ENCODE measurements at places on chromosomes 1 and 21.
A peak's percentile ranks its signal among the peaks of the same experiment; 100 is the strongest.

GRCh38 chr1:208100906-208101305, 143.3 kb downstream of the PLXNA2 start:
- peak; percentile 90 for DNase-seq

DNA sequence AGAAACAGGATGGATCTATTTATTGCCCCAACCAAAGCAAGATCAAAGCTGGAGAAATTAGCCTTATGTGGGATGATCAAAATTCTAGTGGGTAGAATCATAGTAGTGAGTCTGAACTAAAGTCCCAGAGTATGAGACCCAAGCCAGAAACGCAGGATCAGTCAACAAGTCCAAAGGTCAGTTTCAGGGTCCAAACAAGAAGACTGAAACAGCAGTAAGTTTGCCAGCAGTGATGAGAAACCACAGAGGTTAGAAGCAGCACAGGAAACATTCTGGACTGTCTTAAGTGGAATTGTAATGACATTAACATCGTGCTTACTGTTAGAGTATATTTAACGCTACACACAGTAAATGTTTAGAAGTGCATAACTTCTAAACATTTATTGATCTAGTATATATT, 251.0 kb downstream of the LRRIQ3 start:
- DNase-seq, result no peak

GRCh38 chr1:98398092-98398491, 263.4 kb upstream of the SNX7 start:
- DNase-seq, result no peak

DNA sequence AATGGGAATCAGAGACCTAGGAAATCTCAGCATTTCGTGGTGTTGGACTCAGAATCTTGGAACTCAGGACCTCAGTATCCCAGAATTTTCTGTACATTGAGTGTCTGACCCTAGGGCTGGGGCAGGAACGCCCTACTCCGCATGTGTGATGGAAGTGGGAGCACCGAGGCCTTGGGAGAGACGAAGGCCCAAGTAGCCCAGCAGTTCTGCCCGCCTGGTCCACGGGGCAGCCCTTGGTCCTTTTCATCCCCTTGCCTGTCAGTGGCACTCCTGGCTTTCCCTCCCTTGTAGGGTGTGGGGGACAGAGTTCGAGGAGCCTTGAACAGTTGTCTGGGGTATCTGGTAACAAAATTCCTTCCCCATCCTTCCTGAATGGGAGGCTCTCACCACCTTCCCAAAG, 10.2 kb downstream of the A3GALT2 start:
- DNase-seq, result no peak

GRCh38 chr1:211870156-211870555, 39.6 kb upstream of the LPGAT1 start:
- DNase-seq, result no peak

DNA sequence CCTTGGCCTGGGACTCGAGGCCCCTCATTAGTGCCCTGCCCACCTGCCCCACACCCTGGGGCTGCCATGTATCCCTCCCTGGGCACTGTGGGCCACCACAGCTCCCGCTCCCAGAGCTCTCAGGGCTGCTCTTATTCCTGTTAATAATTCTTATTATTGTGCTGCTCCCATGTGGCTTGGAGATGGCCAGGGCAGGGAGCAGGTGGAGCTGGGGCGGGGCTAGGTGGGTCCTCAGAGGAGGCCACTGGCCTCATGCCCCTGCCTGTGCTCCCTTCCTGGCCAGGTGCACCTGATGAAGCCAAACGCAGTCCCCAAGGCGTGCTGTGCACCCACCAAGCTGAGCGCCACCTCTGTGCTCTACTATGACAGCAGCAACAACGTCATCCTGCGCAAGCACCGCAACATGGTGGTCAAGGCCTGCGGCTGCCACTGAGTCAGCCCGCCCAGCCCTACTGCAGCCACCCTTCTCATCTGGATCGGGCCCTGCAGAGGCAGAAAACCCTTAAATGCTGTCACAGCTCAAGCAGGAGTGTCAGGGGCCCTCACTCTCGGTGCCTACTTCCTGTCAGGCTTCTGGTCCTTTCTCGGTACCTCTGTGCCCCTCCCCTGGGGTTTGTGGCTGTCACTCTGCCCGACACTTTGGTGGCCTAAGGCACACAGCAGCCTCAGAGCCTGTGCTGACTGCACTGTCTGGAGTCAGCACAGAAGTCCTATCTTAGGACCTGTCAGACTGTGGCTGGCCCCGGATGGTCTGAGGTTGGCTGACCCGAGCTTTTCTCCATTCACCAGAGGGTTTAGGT, 34.1 kb downstream of the BMP8A start:
- no peak for DNase-seq

DNA sequence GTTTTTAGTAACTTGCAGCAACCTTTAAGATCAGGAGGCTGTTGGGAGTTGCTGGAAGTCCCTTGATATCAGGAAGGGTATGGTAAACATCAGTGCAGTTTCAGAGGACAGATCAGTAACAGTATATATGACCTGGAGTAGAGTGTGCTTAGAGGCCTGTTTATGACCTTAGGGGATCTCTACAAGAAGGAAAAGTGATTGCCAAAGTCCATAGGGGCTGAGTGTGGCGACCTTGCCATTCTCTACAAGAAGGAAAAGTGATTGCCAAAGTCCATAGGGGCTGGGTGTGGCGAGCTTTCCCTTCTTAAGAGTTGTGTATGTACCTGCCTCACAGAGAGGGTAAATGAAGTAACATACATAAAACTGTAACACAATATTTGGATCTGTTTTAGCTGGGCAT, 28.5 kb upstream of the AXDND1 start:
- DNase-seq, result no peak

DNA sequence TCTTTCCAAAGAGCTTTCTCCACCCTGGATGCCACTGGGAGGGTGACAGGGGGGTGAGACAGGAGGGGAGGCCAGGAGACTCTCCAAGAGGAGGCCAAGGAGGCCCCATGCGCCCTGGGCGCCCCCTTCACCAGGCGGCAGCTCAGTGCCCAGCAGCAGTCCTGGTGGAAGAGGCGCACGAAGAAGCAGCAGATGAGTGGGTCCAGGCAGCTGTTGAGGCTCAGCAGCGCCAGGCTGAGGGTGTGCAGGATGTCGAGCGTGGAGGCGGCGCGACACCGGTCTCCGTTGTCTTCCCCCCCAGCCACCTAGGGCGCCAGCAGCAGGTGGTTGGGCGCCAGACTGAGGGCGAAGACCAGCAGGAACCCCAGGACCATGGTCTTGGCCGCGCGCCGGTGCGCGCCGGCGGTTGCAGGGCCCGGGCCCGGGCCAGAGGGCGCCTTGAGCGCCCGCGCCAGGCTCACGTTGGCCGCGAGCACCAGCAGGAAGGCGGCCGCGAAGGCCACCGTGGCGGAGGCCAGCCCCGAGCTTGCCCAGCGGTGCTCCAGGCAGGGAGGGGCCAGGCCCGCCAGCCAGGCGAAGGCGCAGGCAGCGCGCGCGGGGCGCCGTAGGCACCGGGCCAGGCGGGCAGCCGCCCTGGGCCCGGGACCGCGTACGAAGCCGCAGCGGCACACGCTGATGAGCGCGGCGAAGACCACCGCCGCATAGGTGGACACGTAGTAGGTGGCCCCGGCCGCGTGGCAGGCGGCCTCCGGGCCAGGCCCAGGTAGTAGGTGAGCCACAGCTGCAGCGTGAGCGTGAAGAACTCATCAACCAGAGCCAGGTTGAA, 8.6 kb downstream of the TMEM35B start:
- DNase-seq, result no peak

GRCh38 chr1:214898161-214898560, 184.4 kb upstream of the KCNK2 start:
- DNase-seq, result no peak

DNA sequence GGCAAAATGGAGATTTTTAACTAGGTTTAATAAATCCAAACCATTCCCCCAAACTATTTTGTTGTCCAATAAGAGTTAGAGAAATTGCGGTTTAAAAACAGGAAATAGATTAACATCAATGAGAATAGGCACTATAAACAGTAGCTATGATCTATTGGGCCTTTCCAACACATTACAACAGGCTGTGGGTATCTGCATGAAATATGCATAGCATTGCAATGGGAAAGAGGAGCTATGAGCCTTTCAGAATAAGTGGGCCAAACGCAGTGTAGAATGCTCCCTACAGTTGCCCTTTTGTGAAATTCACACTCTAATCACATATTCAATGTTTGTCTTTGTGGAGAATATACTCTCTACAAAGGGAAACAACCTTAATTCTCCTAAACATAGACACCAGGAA, 305.5 kb upstream of the PRMT6 start:
- no peak for DNase-seq

GRCh38 chr1:52139817-52140540, 1.9 kb upstream of the ZFYVE9 start:
- peak; percentile 52 for DNase-seq

GRCh38 chr1:3275471-3276340, 178.8 kb upstream of the ARHGEF16 start:
- peak; percentile 44 for DNase-seq

DNA sequence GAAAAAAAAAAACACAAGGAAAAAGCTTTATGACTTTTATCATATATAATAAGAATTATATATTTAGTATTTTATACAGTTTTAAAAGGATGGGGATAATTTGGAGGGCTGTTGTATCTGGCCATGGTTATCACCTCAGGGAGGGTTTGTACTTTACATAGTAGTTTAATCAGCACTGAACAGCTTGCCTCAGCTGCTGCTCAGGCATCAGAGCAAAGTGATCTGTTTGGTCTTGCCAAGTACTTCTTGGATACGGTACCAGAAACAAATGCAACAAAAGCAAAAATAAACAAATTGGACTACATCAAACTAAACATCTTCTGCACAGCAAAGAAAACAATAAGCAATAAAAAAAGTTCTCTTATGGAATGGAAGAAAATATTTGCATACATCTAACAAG, 2.6 kb upstream of the SPTA1 start:
- no peak for DNase-seq

DNA sequence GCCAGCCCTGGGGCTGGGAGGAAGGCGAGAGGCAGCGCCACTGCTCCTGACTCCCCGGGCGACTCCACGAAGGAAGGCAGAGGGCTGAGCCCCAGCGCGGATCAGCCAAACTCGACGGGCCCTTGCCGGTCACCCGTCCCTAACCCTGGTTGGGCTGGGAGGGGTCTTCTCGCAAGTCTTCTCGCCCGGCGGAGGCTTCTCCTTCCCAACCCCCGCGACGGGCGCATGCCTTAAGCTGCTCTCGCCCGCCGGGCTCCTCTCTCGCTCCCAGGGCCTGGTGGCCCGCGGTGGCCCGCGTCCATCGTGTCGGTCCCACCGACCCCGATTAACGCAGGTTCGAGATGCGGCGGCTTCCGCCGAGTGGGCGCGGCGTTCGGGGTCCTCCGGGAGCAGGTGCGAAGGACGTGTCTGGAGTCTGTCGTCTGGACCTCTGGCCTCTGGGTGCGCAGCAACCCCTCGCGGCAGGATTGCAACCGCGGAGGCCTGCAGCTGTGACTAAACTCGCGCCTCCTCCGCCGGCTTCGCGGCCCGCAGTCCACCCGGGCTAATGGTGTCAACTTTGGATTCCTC, 29.0 kb upstream of the PPM1J start:
- peak; percentile 12 for DNase-seq

- no peak for DNase-seq
Observed at GRCh38 chr1:39819091-39819812, 30.6 kb upstream of the BMP8B start.

- DNase-seq, result no peak
Observed at GRCh38 chr1:119372503-119373086, 4.0 kb downstream of the HAO2 start.

GRCh38 chr1:222240536-222241181, 307.2 kb downstream of the HHIPL2 start:
- no peak for DNase-seq

- peak; percentile 33 for DNase-seq
Observed at GRCh38 chr1:27489501-27489972, 430 bp downstream of the WASF2 start.

GRCh38 chr1:158020259-158020885, 26.9 kb downstream of the KIRREL1 start:
- DNase-seq, result no peak

DNA sequence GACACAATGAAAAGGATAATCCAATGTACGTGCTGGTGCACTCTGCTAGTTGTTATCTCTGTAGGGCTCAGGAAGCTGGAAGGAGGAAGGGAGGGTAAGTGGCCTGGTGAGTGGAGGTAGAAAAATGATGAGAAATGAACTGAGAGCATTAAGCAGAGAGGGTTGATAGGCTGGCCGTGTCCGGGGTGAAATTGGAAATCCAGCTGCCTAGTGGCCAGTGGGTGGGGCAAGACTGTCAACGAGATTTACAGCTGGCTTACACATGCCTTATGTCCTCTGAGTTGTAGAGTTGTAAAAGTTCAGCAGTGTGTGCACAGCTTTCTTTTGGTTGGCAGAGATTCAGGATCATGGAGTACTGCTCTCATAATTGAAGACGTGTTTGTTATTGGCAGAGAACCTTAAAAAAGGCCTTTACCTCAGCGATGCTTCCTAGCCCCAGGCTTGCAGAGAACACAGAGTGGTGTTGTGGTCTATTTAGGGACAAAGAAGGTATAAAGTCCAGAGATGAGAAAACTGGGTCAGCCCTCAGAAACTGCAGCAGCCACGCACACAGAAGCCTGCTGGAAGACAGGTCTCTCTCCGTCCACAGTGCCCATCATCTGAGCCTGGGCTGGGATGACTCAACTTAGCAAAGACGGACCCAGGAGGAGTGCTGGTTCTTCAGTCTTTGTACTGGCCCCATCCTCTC, 132.4 kb downstream of the EDEM3 start:
- no peak for DNase-seq

- DNase-seq, result no peak
Observed at GRCh38 chr1:39387452-39387851, 104.0 kb upstream of the BMP8A start.

- no peak for DNase-seq
Observed at GRCh38 chr1:3578906-3579305, 32.4 kb downstream of the MEGF6 start.

DNA sequence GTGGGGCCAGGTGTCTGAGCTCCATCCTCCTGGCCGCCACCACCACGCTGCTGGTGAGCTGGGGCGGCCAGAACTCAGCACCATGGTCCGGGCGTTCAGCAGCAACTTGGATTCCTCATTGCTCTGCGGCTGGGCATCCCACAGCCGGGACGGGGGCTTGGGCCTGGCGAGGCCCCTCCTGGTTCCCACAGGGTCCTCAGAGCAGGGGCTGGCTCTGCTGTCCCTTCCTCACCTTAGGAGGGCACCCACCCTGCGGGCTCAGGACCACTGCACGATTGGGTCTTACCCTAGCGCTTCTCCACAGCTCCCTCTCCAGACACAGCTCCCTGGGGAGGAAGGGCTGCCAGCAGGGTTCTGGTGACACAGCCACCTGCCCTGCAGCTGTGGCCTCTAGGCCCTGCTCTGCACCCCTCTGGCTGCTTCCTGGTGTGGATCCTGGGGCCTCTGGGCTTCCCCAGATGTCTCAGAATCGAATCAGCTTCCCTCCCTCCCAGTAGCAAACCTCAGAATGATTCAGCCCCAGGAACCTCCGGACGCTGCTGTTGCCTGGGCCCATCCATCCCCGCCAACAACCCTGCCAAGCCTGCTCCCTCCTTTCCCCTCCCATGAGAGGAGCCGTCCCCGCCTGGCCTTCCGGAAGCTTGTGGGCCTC, 25.0 kb downstream of the CRYAA start:
- DNase-seq, result no peak

GRCh38 chr21:40276001-40276400, 408.8 kb downstream of the PCP4 start:
- peak; percentile 13 for DNase-seq

GRCh38 chr1:203597331-203598090, 29.1 kb upstream of the ATP2B4 start:
- no peak for DNase-seq

All from DMS79 treated with DMSO at 0.1 percent for 48 hours (cell line).